ENCODE measurements at places on chromosomes 3 and 15. TPM values are rescaled to one million over a fixed set of nuclear protein-coding genes. Genes with fewer than 3 reads are reported as not detected.

GRCh38 chr3:66452303-66453011 is 48.4 kb downstream of the LRIG1 start:
- DNase-seq: no peak

DNA sequence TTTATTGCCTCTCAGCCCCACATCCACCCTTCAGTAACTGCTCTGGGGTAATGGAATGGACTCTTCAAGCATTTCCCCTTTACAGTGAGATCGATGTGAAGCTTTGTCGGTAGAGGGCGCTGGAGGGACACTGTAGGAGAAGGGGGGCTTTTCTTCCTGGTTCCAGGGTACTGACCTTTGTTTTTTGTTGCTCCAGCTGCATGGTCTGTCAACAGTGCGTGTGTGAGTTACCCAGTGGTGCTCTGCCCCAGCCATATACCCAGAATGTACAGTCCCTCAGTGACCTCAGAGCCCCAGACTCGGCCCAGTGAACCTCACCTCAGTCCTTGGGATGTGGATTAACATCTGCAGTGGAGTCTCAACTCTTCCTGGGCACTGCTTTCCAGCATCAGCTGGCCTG is 180.3 kb upstream of the TSC22D2 start:
- peak; percentile 17 for DNase-seq

DNA sequence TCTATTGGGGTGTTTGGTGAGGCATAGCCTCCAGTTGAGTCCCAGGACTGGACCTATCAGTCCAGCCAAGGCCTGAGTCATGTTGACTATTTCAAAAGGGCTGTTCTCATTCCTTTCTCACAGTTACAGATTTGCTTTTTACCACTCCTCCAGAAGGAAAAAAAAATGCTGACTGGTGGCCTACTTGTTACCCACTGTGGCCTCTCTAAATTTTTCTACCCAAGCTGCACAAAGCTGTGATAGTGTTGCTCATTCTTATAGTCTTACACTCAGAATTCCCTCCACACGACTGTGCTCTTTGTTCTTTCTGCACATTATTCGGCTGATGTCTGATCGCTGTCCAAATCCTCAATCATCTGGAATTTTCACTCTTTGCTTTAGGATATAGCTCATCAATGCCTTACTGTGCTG is 1142.2 kb downstream of the IGSF11 start:
- no peak for DNase-seq

- DNase-seq: no peak
Measured at GRCh38 chr15:62607643-62608042, 434.9 kb upstream of the TPM1 start.

DNA sequence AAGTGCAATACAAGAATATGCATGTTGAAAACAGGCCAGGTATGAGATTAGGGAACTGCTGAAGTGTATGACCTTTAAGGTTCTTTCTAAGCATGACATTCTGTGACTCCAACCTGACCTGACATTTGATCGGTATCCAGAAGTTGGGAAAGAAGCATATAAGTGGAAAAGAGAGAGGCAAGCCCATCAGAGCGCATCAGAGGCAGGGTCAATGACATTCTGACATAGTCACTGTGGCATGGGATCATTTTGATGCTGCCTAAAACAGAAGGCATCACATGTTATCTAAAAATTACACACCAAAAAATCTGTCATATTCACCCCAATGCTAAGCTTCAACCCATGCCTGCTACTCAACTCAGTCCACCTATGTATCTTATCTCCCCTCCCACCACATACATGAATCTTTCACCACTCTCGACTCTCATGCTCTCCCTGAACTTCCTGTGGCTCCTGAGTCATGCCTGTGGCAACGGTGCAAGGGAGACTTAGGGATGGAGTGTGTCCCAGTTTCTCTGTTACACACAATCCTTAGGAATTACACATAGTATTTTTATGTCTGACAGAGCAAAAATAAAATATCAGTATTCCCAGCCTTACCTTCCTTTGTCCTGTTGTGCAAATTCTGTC is 20.5 kb upstream of the LRRN1 start:
- no peak for DNase-seq

DNA sequence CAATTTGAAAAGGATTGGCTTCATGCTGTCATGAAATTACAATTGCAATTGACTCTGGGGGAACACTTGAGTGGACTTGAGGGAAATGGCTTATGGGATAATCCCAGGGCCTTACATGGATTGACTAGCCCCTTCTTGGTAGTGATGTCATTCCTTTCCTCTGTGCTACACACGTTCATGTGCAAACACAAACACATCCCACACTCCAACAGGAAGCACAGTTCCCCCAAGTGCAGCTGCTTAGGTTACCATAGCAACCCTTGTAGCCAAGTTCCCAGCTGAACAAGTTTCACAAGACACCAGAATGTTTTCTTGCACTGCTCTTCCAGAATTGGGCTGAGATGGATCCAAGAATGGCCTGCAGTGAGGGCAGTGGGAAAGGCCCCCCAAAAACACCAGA is 217.0 kb downstream of the ZNF621 start:
- DNase-seq: no peak

DNA sequence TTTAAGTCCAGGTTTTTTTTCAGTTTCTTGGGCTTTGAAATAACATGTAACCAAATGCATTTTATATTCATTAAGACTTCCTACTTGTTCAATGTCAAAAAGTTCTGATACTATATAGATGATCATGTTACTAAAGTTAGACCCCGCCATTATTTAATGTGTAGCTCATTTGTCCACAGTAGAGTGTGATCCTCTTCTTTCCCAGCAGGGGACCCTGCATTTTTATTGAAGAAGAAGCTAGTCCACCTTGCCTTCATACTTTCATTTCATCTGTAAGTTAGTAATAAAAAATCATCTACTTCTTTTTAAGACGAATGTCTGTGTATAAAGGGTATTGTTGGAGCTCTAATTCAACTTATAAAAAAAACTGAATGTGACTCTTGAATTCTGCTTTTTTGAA is 404.6 kb downstream of the SI start:
- peak; percentile 1 for DNase-seq

- DNase-seq: peak; percentile 89
Measured at GRCh38 chr3:25427942-25428788, at the start of gene RARB. Gene RARB, plus strand, starts transcription at chr3:25428263. Its CDS starts 469 bp downstream, at chr3:25428732.

DNA sequence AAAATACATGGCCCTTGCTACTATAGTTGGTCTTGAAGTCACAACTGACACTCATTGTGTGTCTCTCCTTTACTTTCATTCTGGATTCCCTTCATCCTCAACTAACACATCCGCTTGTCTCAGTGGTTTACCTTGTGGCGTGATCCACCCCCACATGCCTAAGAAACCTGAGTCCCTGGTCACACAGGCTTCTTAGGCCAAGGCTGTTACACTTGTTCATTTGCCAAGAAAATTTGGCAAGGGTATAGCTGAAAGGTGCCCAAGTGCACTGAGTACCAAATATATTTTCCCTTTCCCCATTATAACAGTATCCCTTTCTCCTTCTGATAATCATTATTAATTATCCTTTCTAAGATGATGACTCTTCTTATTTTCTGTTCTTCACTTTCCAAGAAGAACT is 207.6 kb upstream of the STAC start:
- DNase-seq: no peak

DNA sequence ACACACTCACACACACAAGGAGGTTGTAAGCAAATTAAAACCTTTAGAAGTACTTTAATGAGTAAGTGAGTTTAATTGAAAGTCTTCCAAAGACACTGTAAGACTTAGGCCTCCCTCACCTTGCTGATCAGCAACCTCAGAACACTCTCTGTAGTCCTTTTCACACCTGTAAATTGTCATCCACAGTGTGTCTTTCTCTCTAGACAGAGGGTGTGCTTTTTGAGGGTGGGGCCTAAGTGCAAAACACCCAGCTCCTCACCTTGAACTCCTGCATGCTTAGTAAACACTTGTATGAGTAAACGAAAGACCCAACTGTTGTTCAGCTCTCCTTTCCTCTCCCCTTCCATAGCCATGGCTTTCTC is 183.2 kb upstream of the IL12A start:
- DNase-seq: no peak

- no peak for DNase-seq
Measured at GRCh38 chr15:73750951-73751350, 2.2 kb downstream of the INSYN1 start.

- DNase-seq: no peak
Measured at GRCh38 chr3:117149584-117149983, 440.0 kb downstream of the TUSC7 start.

DNA sequence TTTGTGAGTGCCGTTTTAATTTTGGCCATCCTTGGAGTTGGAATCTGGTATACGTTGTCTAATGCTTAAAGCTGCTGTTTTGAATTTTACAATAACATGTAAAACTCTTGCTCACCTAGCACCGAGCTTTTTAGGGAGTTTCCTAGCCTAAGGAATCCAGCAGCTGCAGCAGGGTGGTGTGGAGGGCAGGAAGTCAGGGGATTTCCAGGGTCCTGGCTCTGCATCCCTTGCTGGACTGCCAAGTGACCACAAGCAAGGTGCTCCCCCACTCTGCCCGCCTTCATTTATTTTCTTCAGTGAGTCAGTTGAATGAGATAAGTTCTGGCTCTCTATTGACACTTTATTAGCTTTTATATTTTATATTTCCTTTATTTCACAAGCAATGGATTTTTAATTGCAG is 113.7 kb downstream of the ATG7 start:
- no peak for DNase-seq

GRCh38 chr15:39488516-39488915 is 92.4 kb upstream of the THBS1 start:
- DNase-seq: no peak

- no peak for DNase-seq
Measured at GRCh38 chr3:123154020-123154985, 47.4 kb upstream of the SEC22A start.

- DNase-seq: no peak
Measured at GRCh38 chr15:39283531-39283930, 297.3 kb upstream of the THBS1 start.

DNA sequence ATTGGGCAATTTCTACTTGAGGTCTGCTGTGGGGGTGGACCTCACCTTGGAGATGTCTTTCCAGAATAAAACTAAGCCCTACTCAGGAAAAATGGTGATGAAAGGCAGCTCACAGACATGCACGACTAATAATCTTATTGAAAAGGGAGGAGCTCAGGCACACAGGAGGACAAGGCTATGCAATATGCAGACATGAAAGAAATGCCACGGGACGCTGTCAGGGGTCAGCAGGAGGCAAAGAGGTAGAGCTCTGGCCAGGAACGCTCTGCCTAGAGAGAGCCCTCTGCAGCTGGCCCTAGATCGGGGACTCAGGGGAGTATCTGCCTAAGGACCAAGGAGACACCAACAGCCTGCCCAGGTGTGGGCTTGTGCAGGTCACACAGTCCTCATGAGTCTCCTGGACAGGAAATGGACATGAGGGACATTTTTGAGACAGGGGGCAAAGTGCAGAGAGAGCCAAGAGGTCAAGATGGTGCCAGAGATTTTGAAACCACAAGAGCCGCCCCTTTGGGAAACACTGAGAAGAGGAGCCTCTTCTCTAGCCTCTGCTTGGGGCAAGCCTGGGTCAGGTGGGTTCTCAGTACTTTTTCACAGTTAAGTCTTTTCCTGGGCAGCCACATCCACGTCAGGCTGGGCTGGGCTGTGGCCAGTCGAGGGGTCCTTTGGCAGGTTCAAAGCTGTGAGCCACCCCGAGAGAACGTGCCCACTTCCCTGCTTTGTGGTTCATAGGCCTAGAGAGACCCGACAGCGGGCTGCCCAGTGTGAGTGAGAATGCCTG is 23.2 kb downstream of the EAF1 start:
- no peak for DNase-seq

DNA sequence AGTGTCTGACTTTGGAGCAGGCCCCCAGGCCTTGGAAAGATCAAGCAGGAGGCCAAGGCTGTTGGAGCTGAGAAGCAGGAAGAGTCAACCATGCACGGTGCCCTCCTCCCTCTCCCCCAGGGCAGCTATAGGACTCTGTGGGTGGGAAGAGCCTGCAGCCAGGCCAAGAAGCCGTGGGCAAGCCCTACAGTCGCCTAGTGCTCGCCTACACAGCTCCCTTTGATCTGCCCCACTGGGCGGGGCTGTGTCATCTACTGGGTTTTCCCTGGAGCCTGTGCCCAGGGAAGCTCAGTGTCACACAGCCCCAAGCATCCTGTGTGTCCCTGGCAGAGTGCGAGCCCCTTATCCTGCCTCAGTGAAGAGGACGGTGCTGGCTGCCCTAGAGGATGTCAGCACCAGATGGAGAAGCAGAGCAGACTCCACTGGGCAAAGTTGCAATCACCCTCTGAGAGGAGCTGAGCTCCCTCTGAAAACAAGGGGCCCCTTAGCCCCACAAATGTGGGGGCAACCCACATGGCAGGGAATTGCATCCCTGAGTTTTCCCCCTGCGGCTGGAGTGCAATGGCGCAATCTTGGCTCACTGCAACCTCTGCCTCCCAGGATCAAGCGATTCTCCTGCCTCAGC is 72.2 kb downstream of the KLF13 start:
- no peak for DNase-seq

DNA sequence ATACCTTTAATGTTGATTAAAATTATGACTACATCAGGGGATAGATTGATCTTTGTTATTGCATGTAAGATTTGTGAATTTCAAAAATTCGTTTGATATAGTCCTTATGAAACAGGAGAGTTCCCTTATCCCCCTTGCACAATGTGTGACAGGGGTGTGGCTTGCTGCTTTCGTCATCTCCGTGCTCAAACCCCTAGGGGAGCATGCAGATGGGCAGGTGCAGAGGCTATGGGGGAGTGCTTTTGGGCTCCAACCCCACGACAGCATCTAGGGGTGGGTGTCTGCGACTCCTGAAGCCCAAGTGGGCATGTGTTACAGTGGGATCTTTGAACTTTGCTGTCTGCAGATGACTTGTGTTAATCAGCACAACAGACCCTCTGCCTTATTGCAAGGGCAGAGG is 360.1 kb upstream of the GOLIM4 start:
- DNase-seq: no peak

GRCh38 chr3:99418209-99418635 is 220.2 kb upstream of the COL8A1 start:
- no peak for DNase-seq

DNA sequence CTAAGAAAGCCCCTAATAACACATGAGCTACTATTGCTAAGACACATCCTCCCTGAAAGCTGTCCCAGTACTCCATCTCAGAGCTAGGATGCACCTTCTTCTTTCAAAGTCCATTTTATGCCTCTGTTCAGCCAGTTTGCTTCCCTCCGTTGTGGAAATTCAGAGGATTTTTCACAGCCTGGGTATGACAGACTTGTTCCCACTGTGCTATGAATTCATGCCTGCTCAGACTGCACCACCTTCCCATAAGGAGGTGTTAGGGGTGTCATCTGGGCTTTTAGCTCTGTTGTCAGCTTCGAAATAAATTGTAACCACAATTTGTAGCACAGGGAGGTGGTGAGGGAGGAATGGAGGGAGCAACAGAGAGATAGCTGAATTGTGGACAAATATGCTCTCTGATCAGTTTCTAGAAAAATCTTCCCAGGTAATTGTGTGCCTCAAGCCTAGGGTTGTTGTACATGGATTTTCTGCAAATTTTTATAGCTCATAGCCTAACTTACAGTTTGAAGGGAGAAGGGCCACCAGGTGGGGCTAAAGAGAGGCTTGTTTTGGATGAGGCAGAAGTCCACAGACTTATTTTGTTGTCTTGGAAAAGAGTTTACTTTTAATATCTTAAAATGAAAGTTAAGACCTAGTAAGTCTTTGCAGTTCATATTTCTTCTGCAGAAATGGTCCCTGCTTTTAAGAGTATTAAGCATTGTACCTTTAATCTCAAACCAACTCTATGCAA is 462.0 kb downstream of the PDCD6IP start:
- peak; percentile 32 for DNase-seq

Gene SIDT1
- total RNA-seq: not detected

Gene GABPB1
- total RNA-seq: 68.2 TPM

Gene CSTA
- total RNA-seq: 6.5 TPM

Gene PLAAT1
- 3.7 TPM for total RNA-seq

Gene TFG
- total RNA-seq: 83.4 TPM

Gene NPAP1
- not detected for total RNA-seq

Gene TYRO3
- total RNA-seq: 7.9 TPM

Gene SUCLG2
- total RNA-seq: 49.0 TPM

All from NCI-H460 (cell line).